Hematopoietic multipotent progenitor cell (in vitro differentiated cells): ENCODE measurements at places on chromosomes 2 and 18. TPM values are rescaled to one million over a fixed set of nuclear protein-coding genes. Genes with fewer than 3 reads are reported as not detected.

DNA sequence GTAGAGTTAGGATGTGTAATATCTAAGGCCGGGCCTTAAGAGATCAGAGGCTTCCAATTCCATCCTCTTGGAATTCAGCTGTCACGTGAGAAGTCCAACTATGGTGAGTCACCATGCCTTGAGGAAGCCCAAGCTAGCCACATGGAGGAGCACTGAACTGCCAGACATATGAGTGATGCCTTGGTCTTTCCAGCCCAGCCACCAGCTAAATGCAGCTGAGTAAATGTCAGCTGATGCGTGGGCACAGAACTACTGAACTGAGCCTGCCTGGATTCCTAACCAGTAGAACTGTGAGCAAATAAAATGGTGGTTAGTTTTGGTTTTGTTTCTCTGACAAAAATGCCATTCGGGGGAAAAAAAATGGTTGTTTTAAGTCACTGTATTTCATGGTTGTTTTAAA, 153.7 kb upstream of the SERTAD2 start:
- no peak for DNase-seq

DNA sequence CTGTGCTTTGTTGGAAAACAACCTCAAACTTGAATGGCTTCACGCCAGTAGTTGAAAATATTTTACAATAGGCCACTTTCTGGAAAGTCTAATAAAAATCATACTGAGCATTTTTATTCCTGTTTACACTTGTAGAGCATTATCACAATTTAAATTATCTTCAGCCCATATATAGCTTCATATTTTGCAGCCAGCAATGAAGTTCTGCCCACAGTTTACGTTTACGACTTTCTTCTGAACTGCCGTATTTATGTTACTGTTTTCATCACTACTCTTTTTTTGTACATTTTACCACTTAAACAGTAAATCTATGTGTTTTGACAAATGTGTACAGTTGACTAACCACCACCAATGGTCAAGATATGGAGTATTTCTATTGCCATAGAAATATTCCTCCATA, 86.2 kb downstream of the COPS8 start:
- DNase-seq = no peak

- DNase-seq = no peak
Measured at GRCh38 chr2:135662088-135662487, 79.6 kb upstream of the UBXN4 start.

GRCh38 chr18:55573386-55573785, 14.6 kb downstream of the TCF4 start:
- DNase-seq = no peak

GRCh38 chr2:16148632-16149348, 208.4 kb downstream of the MYCN start:
- peak; percentile 34 for DNase-seq

- DNase-seq = no peak
Measured at GRCh38 chr2:13050764-13051163, 334.0 kb downstream of the TRIB2 start.

GRCh38 chr2:95041824-95042442, 16.4 kb downstream of the MAL start:
- no peak for DNase-seq

- DNase-seq = no peak
Measured at GRCh38 chr2:5905661-5906060, 213.5 kb downstream of the SOX11 start.

CNGA3 gene
- not detected for total RNA-seq

- no peak for DNase-seq
Measured at GRCh38 chr18:13359210-13359609, 140.7 kb downstream of the LDLRAD4 start.

GBX2 gene
- total RNA-seq = not detected

ACMSD gene
- not detected for total RNA-seq

DNA sequence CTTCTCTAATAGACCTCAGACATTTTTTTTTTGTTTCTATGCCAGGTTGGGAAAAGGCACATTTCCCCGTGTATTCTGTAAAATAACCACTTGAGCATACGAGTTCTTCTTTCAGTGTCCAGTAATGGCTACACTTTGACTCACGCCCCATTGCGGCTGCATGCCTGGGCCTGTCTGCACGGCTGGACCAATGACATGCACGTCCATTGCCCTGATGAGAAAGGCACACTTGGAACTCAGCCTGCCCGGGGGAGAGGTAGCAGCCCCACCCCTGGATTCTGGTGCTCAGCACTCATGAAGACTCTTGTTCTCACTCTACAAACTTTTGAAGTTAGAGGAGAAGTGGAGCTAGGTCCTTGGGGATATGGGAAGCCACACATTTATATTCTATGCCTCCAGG, 5.8 kb downstream of the PCARE start:
- DNase-seq = no peak

SIX3 gene
- total RNA-seq = not detected

- DNase-seq = no peak
Measured at GRCh38 chr2:114762376-114762775, 319.9 kb downstream of the DPP10 start.

DNA sequence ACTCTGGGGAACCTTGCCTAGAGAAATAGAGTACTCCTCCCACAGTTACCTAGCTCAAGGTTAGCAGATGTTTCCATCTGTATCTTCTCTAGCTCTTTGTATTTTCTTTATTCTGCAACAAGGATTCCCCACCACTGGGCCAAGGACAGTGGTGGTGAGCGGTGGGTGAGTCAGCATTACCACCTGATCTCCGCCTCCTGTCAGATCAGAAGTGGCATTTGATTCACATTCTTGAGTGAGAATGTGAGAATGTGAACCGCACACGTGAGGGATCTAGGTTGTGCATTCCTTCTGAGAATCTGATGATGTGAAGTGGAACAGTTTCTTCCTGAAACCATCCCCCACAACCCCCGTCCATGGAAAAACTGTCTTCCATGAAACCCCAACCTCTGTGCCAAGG, 9.0 kb downstream of the EPB41L3 start:
- no peak for DNase-seq

SNORC gene
- total RNA-seq = 0.54 TPM

DNA sequence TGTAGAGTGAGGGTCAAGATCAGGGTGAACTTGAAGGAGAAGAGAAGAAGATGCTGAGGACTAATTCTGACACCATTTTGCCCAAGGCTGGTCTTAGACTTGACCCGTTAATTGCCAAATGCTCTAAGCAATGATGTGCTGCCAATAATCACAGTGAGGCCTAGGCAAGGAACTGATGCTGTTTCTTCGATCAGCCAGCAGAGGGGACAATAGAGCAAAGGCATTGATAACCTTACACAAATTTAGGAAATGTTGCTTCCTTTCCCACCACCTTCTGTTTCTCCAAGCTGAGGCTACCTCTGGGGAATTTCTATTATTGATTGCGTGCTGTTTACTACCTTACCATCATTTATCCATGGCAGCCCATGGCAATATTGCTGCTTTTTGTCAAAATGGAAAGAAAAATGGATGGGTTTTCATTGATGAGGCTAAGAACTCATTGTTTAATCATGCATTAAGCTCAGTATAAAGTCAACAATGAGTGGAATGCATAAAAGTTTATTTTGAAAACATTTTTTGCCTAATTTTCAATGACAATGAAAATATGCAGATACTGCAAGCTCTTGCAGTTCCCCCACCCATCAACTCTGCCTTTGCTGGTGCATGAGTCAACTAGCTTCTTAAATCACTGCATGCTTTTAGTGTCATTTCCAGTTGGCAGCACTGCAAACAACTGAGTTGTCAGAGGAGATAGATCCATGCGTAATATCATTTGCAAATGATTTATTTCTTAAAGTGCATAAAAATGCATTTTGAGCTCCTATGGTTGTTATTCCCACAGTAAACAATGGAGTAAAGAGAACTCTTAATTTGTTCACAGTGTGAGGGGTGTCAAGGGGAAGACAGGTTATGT, 116.4 kb upstream of the NYAP2 start:
- DNase-seq = peak; percentile 1

C2orf78 gene
- not detected for total RNA-seq

NCKAP5 gene
- not detected for total RNA-seq

DNA sequence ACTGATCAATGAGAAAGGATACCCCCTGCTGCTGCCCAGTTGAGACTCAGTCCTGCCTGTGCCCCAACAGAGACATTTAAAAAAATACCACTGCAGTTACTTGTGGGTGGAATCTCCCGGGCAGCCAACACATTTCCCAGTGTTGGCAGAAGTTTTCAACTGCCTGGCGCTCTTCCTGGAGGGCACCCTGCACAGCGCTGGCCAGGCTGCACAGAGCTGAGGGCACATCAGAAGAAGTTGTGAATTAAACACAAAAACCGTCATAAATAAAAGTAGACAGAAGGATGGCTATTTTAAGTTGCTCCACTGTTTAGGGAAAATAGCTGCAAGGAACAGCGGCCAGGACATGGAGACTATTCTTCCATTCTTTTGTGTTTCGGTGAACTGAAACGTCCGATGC, 110.2 kb upstream of the THOC1 start:
- DNase-seq = no peak

DNA sequence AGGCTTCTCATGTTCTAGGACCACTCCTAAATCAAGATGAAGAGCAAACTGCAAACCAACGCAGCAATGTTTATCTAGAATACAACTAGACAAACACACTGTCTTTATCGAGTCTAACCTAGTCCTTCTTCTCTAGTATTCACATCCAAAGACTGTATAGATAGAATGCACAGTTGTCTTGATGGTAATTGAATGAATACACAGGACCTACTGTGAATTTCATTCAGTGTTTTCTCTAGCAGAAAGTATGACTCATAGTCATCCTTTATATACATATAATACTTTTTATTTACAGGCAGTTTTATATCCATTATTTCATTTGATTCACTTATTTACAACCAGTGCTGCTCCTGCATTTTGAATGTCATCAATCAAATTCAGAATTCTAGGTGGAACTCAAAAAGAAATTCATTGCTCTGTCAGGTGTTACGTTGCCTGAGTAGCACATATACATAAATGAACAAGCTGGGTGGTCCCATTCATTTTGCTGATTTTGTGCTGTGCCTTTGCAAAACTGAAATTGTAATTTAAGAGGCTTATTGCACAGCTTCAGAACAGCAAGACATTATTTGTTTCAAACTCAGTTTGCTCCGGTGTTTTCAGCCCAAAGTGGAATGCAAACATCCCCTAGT, 374.8 kb downstream of the EPHA4 start:
- DNase-seq = no peak

SATB2 gene
- not detected for total RNA-seq

RUFY4 gene
- 1.1 TPM for total RNA-seq

CYS1 gene
- total RNA-seq = not detected

- DNase-seq = no peak
Measured at GRCh38 chr2:191635333-191636234, 42.4 kb upstream of the NABP1 start.

EGR4 gene
- 0.54 TPM for total RNA-seq

DNA sequence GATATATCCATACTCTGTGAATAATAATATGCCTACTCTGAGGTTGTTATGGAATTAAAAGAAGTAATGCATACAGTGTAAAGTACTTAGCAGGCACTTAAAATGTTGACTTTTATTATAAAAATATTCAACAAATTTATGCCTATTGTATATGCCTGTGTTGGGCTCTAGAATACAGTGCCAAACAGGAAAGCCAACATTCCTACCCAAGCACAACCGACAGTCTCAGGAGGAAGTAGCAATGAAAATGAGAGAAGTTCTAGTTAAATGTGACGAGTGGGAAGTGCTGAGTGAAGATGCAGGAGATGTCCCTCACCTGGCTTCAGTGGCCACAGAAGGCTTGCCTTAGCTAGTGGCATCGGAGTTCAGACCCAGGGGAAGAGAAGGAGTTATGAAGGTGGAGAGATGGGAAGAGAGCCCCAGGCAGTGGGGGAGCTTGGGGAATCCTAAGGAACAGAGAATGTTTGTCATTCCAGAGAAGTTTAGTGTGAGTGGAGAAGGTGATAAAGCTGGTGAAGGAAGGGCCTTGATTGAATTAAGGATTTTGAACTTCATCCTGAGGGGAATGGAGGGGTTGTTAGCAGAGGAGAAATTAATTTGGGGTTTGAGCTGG, 105.4 kb upstream of the CNGA3 start:
- DNase-seq = no peak

REG3G gene
- total RNA-seq = not detected

TDRD15 gene
- total RNA-seq = under 0.01 TPM

GRCh38 chr2:220053919-220054318, 426.5 kb downstream of the SLC4A3 start:
- no peak for DNase-seq

DNA sequence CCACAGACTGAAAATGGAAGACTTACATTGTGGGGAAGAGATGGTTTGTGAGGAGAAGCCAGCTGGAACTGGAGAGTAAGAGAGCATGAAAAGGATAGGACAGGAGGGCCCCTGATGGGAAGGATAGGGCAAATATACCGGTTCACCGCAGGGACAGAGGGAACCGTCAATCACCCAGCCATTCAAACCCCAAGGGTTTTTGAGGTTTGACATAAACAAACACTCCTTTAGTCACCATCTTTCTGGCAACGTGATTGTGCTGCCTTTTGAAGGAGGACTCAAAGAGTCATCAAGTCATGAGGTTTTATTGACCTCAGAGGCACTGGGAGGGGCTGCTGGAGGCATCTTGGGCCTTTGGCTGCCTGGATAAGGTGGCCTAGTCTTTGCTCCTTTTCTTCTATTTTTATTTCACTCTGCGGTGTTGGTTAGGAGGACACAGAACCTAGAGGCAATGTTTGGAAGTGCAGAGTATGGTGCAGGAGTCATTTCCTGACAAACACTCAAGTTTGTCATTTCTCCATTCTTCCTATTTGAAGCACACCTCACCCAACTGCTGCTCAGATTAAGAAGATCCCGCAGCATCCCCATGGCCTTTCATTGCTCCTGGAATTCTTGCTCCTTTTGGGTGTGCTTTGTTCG, 487.3 kb upstream of the SPRED2 start:
- DNase-seq = no peak

DNA sequence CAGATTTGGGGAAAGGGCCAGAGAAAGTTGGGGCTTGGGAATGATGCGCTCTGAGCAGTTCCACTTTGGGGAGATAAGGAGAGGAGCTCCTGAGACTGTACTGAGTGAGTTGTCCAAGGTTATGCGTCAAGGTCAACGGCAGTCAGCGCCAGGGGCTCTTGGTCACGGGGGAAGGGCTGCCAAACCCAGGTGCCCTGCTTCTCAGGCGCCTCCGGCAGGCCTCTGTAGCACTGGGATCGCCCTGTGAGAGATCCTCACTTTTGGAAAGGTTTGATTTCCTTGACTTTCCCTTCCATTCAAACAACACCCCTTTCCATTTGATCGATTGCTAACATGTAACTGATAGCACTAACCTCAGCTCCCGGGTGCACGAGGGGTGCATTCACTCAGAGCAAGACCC, 136.5 kb upstream of the SOX11 start:
- no peak for DNase-seq

DNA sequence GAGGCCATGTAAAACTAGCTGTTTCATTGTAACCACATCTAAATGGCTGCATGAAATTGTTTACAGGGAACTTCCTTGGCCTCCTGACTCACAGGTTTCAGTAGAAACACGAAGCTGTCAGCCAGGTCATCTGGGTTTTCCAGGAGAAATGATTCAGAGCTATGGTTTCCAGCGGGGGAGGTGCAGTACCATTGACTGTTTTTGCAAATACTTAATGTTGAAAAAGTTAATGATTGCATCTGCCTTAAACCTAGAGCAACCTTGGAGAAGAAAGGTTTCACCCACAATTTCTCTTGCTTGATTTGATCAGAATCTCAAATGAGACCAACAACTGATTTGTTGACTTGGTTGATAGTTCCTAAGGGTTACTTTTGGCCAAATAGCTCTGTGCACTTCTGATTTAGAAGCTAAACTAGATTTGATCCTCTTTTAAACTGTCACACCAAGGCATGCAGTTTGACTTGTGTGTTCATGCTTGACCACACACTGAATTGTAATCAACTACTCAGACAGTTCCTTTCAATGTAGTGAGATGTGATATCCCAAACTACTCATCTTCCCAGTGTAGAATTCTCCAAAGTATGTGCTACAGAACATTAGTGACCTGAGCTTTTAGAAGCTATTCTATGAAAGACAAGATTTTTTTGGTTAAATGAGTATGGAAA, 193.5 kb upstream of the CHST9 start:
- no peak for DNase-seq
